ENCODE measurements at places on chromosomes 1 and 21.

DNA sequence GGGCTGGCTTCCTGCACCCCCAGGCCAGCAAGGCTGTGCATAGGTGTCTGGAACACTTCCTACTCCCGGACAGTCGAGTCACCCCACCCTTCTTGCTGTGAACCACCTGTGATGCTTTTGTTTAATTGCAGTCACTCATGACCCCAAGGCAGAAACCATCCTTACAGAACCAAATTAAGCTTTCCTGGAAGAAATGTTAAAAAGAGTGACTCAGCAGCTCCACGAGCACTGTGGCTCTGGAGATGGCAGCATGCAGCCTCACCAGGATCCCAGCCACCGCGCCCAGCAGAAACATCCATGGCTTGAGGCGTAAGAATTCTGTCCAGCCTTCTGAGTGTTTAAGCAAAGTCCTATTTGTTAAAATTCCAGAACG, 28.8 kb downstream of the SNAP47 start:
- DNase-seq: no peak

DNA sequence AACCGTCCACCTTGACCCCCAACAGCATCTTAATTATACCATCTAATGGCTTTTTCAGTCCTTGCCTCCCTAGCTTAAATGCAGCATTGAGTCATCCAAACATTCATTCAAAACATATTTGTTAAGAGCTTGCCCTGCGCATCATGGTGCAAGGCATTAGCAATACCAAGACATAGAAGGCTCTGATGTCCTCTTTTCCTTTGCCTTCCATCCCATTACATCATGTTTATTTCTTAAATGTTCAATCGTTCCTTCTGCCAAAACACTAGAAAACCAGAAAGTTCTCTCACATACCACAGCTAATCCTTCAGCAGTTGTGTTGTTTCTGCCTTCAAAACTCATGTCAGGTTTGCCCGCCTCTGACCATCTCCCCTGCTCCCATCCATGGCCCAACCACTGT, 29.8 kb upstream of the VTCN1 start:
- no peak for DNase-seq

GRCh38 chr1:30286241-30286987, 437.0 kb downstream of the MATN1 start:
- DNase-seq: no peak

DNA sequence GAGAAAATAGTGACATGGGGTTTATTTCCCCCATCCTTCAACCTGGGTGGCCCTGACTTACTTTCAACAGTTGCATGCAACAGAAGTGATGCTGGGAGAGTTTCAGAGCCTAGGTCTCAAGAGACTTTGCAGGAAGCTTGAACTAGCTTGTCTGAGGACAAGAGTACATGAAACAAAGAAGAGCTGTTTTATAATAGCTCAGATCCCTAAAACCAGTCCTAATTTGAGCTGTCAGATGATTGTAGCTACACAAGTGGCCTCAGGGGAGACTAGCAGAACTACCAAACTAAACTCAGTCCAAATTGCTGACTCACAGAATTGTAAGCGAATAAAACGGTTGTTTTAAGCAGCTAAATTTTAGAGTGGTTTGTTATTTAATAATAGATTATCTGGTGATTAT, 17.1 kb downstream of the RC3H1 start:
- no peak for DNase-seq

GRCh38 chr1:234871039-234871709, 257.5 kb downstream of the TOMM20 start:
- DNase-seq: no peak

- DNase-seq: no peak
These were observed 2.7 kb upstream of the CLDN19 start for GRCh38 chr1:42742617-42743316.
